ENCODE measurements at places on chromosomes 12 and 14. TPM values are rescaled to one million over a fixed set of nuclear protein-coding genes. Genes with fewer than 3 reads are reported as not detected.

PLD4 gene
- total RNA-seq = 0.04 TPM

SLC22A17 gene
- total RNA-seq = 39.4 TPM

TSPAN9 gene
- total RNA-seq = 29.1 TPM

GALNT4 gene
- total RNA-seq = 3.3 TPM

KCNA1 gene
- total RNA-seq = 0.23 TPM

- no peak for DNase-seq
These were observed 25.4 kb upstream of the C14orf180 start for GRCh38 chr14:104554088-104554607.

- peak; percentile 29 for DNase-seq
These were observed 207.5 kb upstream of the RTL1 start for GRCh38 chr14:101110729-101111619.

DNA sequence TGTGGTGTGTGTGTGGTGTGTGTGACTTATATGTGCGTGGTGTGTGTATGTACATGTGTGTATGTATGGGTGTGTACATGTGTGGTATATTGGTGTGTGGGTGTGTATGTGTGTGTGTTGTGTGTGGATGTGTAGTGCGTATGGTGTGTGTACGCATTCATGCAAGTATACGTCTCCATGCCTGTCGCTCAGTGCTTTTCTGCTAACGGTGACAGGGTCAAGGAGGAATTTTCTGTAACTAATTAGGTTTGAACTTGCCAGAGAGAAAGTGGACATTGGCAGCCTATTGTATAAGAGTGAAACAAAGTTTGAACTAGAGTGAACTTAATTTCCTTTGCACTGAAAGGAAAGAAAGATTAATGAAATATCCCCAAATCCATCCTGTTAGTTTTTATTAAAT, 120.9 kb upstream of the GSC start:
- no peak for DNase-seq

GRCh38 chr12:5585178-5585577, 153.3 kb downstream of the NTF3 start:
- no peak for DNase-seq

- no peak for DNase-seq
These were observed 14.9 kb upstream of the GPR132 start for GRCh38 chr14:105080161-105080560.

DNA sequence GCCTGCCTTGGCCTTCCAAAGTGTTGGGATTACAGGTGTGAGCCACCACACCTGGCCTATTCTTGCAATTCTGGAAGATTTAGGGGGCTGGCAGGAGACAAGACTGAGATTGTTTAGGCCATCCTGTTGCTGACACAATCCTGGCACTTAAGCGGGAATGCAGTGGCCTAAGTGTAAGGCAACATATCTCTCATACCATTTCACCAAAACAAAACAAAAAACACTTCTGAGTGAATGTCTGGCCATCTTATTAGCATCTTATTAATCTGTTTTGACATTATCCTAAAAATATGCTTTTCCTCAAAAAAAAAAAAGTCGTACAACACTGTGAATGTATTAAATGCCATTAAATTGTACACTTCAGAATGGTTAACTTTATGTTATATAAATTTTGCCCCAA, 67.6 kb downstream of the DENND5B start:
- DNase-seq = no peak

GRCh38 chr14:101857226-101857625, 95.7 kb downstream of the PPP2R5C start:
- no peak for DNase-seq

GRCh38 chr12:51874000-51874399, 13.9 kb upstream of the ANKRD33 start:
- no peak for DNase-seq

DNA sequence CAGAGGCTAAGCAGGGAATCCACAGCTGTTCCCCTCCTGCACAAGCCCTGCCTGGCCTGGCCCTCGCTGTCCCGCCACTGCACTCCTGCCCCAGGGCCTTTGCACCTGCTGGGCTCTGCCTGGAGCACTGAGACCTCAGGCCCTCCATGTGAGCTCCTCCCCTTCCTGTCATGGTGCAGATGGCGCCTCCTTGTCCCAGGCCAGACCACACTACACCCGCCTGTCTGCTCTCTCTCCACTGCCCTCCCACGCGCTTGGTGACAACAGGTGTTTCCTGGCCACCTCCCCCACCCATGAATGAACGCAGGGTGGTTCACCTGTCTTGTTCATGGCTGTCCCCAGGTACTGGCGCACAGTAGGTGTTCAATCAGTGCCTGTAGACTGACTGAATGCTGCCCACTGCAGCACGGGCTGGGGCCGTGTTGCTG, 82.9 kb downstream of the NCOR2 start:
- no peak for DNase-seq

DNA sequence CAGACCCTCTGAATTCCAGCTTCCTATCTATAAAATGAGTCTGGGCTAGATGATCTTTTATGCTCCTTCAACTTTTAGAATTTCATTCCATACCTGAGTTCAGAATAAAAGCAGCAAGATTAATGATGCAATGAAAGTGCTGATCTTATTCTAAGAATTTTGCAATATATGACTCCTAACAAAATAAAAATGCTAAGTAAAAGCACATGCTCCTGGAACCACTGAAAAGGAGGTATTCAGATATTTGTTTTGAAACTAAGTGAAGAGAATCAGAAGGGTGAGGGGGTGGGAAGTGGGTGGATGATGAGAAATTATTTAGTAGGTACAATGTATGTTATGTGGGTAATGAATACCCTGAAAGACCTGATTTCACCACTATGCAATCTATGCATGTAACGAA, 216.6 kb downstream of the PTPRO start:
- DNase-seq = no peak

DNA sequence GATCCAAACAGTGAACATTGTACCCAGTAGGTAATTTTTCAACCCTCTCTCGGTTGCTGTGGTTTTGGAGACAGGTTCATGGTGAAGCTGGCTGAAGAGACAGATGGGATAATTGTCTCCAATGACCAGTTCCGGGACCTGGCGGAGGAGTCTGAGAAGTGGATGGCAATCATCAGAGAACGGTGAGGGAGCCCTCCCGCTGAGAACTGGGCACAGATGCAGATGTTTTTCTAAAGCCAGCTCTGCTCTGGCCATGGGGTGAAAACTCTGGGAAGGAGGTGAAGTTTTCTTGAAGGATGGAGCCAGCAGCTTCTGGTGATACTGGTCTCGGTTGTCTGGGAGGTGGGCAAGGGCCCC, 6.2 kb downstream of the KHNYN start:
- no peak for DNase-seq

- DNase-seq = no peak
These were observed 97.2 kb downstream of the LGMN start for GRCh38 chr14:92651106-92651757.

DNA sequence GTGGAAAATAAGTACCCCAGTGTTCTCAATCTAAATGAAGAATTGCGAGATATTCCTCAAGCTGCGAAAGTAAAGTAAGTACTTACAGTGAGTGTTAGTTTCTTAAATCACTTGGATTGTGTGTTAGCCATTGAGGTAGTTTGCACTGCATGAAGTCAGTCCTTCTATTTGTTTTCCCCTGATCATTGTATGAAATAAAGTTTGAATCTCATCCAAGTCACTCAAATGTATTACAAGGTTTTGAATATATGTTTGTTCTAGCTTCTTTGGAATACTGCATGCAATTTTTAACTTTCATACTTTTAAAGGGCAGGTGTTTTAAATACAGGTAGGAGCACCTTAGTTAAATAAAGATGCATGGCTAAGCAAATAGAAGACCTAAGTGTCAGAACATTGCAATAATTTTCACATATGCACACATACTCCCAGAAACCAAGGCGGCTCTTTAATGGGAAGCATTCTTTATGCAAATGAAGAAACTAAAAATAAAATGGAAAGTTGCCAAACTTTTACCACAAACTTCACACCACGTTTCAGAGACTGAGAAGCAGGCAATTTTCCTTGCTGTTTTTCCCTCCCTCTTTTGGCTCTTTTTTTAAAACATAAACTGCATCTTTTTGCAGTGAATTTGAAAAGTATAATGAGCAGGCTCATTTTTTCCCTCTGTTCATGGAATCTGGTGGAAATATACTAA, 105.6 kb downstream of the GPR135 start:
- DNase-seq = no peak

DNA sequence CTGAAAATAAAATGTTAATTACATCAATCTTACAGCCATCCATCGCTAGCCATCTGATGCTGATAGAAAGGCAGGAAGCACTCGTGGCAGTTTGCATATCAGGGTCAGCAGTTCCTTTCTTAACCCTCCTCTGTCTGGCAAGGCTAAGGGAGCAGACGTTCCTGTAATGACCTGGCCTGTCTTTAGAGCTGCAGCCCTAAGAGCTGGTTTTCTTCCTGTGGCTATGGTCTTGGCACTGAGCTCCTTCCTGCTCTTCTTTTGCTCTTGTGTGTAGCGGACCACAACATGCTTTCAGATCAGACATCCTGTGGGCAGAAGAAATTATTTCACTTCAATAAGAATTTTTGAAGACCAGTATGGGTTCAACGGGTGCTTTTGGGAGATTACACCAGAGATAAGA, 170.4 kb downstream of the DAD1 start:
- DNase-seq = no peak

GRCh38 chr12:13695781-13696180, 285.6 kb downstream of the GRIN2B start:
- no peak for DNase-seq
